NCI-H1436 treated with DMSO at 0.1 percent for 48 hours (cell line): ENCODE measurements at places on chromosomes 4 and X.

DNA sequence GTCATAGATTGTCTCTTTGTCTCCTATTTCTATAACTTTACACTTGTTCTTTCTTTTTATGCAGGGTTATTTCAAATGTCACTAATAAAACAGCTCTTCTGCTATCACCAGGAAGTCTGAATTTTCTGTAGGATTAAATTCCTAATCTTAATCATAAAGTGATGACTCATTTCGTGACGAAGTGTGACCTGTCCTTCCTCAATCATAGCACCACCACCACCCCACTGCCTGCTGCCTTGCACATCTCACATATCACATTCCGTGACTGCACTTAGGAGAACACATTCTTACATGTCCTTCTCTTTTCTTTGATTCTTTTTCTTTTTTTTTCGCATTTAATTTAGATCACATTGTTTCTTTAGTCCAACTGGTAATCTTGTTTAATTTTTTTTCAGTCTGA, 57.7 kb upstream of the UGT2B7 start:
- DNase-seq, result no peak

DNA sequence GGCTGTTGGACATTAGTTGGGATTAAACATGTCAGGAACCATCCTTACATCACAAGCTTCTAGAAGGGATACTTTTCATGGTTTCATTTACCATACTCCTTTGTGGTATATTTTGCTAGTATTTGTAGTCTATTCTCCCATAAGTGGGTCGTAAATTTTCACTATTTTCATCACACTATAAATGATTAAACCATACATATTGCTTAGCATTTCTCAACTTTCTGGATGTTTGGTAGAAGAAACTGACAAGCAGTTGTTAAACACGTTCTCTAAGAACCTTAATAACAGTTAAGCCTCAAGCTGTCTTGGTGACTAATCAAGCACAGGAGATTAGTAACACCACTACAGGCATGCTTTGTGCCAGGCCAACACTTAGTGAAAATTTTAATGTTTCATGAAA, 375.5 kb downstream of the NAF1 start:
- DNase-seq, result no peak

GRCh38 chr4:93896516-93896915, 68.0 kb downstream of the ATOH1 start:
- no peak for DNase-seq

DNA sequence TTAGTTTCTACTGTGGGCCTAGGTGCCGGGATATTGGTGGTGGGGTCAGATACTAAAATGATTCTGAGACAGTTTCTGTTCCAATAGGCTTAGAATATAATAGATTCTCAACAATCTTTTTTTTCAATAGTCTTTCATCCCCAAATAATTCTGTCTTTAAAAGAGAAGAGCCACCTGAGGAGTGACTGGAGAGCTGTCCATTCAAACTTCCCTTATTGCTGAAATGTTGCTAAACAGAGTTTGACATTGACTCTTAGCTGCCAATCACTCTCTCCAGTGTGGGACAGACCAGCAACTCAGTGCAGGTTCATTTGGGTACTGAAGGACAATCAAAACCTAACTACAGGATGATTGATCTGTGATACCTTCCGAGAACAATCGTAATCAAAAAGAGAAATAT, 12.4 kb upstream of the ADH7 start:
- DNase-seq, result no peak

GRCh38 chrX:1909419-1910206, 294.8 kb downstream of the ASMT start:
- DNase-seq, result no peak

DNA sequence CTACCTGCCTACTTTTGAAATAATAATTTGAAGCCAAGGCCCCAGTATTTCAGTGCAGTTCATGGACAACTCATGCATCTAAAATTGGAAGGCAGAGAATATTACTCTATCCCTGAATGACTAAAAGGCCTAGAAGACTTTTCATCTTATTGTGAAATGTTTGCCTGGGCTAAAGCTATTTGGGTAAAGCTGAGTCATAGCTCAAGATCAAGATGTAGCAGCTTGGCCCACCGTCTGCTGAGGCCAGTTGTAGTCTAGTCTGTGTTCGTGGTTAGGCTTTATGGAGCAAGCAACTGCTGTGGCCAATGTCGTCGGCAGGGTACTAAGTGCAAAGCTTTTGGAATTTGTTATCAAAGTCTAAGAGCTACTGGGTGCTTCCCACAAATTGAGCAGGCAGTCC, 929.1 kb downstream of the RAB28 start:
- no peak for DNase-seq

DNA sequence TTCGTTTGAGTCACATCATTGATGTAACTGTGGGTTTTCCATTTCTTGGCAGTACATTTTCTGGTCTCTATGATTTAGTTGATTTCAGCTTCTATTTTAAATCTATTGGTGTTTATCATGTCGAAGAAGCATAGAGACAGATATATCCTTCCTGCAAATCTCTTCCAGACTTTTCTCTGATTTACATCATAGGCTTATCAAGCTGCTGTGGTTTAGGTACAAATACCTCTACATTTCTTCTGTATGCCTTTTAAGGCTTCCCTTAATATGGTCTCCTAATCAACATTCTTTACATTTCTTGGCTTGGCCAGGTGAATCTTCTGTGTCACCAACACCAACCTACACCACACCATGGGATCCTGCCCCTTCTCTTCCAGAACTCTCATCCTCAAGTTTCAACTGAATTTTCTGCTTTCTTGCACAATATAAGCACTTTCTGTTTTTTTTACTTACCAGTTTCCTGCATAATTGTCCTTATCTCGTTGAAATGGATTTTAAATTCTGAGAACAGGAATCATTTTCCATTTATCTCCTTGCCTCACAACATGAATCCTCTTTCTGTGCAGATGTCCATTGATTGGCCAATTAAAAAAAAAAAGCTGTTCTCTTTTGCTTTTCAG, 626.9 kb downstream of the ANKRD50 start:
- no peak for DNase-seq

DNA sequence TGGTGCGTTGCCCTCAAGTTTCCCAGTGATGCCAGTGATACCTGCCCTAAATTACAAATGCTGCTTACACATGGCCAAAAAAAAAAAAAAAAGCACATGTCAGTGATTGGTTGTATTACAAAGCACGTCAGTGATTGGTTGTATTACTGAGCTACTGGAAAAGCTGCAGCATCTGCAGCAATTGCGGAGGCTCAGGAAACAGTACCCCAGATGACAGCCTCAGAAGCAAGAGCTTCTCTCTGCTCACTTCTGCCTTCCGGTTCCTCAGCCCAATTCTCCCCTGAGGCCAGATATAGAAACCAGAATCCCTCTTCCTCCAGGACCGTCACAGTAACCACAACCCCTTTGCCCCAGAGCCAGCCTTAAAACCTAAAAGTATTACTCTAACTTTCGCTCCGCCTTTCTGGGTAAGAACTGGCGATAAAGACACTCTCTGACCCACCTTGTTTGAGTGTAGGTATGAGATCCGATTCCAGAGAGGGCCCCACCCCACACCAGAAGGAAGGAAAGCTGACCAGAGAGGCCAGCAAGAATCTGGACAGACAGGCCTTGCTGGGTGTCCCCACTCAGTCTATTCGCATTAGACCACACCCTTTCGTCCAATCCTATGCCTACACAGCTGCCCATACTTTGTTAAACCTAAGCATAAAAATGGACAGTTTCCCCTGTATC, 85.0 kb upstream of the SORBS2 start:
- no peak for DNase-seq

DNA sequence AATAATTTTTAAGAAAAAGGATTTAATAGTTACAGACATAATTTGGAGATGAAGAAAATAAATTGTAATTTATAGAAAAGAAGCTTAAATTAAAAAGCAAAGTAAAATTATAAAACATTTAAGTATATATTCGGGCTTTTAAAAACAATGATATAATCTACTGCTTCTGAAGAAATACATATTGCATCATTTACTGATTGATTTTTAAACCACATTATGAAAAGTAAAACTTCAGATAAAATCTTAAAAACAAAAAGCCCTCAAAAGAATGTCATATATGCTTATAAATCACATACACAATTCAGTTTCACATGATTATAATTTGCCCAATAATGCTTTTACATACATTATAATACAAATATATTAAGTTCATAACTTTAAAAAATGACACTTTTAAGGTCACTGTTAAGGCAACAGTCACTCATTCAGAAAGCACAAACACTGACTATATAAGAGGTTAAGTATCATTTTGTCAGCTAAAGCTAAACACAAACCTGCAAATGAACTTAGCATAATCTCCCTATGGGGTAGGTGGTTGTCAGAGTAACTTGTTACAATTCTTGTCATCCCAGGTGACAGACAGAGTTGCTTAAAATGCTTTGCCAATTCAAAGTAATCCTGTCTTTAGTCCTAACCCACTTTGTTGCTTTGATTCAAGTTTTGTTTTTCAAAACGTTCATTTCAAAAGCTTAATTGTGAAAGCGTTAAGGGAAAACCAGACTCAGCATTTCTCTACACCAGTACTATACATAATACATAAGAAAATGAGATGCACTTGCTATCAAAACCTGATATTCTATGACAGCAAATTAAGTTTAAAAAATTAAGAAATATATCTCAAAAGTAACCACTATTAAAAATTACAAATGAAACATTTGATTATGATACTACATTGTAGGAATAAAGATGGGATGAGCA, 90.6 kb upstream of the MAB21L2 start:
- no peak for DNase-seq

DNA sequence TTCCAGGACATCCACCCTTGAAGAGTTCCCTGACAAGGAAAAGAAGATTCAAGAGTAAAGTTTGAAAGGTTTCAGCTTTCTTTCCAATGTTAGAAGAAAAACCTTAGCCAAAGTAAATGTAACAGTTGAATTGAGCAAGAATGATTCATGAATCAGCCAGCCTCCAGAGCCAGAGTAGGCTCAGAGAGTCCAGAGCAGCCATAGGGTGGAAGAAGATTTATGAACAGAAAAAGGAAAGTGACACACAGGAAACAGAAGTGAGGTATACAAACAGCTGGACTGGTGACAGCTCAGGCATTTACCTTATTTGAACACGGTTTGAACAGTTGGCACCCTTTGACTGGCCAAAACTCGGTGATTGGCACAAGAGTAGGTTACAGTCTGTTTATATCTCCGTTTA, 63.2 kb downstream of the QDPR start:
- DNase-seq, result no peak

DNA sequence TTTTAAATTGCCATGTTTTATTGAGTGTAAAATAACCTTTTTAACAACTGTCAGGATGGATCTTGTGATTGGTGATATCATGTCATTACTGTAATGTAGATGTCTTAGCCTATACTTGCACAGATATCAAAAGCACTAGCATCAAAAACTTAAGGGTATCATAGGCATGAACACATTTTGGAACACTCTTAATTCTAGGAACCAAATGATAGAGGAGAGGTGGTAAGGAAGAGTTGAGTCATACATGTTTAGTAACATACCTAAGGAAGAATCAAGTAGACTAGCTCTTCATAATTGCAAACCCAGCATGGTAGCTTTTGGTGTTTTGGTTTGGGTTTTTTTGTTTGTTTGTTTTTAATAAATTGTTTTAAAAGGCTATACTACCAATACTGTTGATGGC, 43.4 kb downstream of the SMARCAD1 start:
- no peak for DNase-seq

- DNase-seq, result no peak
These were observed at the start of gene GK for GRCh38 chrX:30653415-30654131. TSS of gene GK (plus strand) at chrX:30653423. CDS start at chrX:30653538, 115 bp downstream.

- DNase-seq, result no peak
These were observed 106.3 kb upstream of the CBR4 start for GRCh38 chr4:169116270-169116901.

- no peak for DNase-seq
These were observed 793 bp downstream of the GRIA3 start for GRCh38 chrX:123184866-123185276.

DNA sequence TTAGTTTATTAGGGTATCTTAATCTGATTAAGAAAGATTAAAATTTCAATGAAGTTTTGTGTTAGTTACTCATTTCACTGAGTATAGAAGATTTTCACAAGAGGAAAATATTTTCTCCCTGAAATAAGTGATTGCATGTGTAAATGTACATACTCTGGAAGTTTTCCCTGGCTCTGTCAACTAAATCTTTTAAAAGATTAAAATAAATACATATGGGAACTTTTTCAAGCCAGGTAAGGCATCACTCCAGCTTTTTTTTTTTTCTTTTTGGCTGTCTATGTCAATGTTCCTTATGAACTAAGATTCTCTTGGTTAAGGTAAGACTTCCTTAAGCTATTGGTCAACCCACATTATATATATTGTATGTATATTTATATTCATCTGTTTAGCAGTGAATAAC, 117.6 kb downstream of the CBR4 start:
- DNase-seq, result no peak

- no peak for DNase-seq
These were observed 50.9 kb downstream of the CORIN start for GRCh38 chr4:47786958-47787370.

GRCh38 chrX:24080704-24081103, 25.9 kb downstream of the EIF2S3 start:
- DNase-seq, result no peak

DNA sequence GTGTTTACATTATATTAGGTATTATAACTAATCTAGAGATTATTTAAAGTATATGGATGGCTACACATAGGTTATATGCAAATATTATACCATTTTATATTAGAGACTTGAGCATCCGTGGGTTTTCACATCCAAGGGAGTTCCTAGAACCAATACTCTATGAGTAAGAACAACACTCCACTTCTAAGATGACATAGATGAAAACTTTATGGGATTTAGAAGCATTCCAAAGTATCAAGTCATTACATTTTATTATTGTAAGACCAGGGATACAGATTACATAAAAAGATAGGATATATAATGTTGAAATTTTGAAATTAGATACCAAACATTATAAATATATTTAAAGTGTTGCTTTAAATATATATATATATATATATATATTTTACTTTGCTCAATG, 207.0 kb downstream of the NAP1L3 start:
- DNase-seq, result no peak

DNA sequence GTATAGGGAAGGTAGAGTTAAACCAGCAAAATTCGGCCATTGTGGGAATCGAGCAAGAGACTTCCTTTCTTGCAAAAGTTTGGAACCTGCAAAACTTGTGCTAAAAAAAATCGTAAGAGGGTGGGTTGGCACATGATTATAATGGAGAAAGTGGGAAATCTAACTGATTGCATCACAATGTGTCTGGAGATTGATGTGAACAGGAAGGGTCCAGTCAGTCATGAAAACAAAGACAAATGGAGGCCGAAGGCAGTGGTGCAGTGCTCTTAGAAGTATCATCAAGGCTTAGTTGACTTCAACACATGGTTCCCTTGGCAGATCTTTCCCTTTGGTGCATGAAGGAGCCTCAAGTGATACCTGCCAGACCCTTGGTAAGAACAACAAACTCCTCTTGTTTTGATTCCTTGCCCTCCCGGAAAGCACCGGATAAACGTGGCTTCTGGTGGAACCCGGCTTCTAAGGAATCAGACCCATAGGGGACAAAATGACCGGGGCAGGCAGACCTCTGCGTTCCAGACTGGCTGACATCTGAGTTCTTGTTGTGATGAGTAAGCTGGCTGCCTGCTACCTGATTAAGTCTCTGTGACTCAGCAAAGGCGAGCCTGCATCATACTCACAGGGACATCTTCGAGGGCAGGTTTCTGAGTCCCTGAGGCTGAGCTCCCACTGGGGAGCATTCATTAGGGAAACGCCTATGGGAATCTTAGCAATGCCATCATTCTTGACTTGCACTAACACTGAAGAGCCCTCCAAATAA, 87.7 kb upstream of the MAP3K15 start:
- DNase-seq, result no peak

- DNase-seq, result peak; percentile 43
These were observed 359.5 kb downstream of the C4orf33 start for GRCh38 chr4:129455482-129455881.

GRCh38 chr4:110248100-110248499, 49.7 kb upstream of the ELOVL6 start:
- DNase-seq, result no peak

GRCh38 chrX:102899940-102900916, 36.8 kb upstream of the RAB40AL start:
- peak; percentile 2 for DNase-seq
